ENCODE measurements at places on chromosomes 3 and 15.

GRCh38 chr3:126636436-126636835 is 18.5 kb downstream of the TXNRD3 start:
- no peak for DNase-seq

- peak; percentile 61 for DNase-seq
Measured at GRCh38 chr3:13452490-13453335, 27.4 kb upstream of the HDAC11 start.

DNA sequence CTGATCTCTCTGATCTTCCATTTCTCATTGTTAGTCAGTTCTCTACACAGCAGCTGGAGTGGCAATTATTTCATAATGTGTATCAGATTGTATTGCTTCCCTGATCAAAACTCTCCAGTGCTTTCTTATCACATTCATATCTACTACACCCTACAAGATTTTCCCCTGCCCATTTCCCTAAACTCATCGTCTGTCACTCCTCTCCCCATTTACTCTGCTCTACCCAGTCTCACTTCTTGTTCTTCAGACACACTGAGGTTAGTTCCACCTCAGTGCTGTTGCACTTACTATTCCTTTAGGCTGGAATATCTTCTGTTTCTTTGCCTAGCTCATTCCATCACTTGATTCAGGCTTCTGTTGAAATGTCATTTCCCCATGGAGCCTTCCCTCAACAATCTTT is 197.1 kb downstream of the SATB1 start:
- DNase-seq = no peak

DNA sequence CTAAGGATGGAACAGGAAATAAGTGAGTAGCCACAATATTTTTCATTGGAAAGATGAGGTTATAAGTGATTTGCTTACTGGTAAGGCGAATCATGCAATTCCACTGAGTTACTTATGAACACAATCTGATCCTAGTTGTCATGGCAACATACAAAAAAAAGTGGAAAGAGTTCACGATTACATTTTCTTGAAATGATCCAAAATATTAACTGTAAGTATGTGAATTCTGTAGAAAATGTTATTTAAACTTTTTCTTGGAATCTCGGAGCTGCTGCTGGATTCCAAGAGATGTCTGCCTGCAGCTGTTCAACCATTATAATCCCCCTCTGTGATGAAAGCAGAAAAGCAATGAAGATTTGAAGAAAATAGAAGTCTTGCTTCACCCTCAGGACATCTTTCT is 120.5 kb downstream of the KBTBD8 start:
- no peak for DNase-seq

- DNase-seq = no peak
Measured at GRCh38 chr3:155112661-155113389, 32.7 kb downstream of the MME start.

GRCh38 chr3:154236331-154236730 is 88.0 kb downstream of the DHX36 start:
- DNase-seq = peak; percentile 61

- no peak for DNase-seq
Measured at GRCh38 chr3:74639681-74640080, 25.2 kb upstream of the CNTN3 start.

GRCh38 chr15:51842852-51843737 is 13.6 kb downstream of the TMOD3 start:
- DNase-seq = peak; percentile 37

GRCh38 chr3:152073267-152073666 is 195.5 kb upstream of the MBNL1 start:
- peak; percentile 46 for DNase-seq

- DNase-seq = no peak
Measured at GRCh38 chr3:183394150-183394549, 34.3 kb downstream of the MCF2L2 start.

- peak; percentile 51 for DNase-seq
Measured at GRCh38 chr15:60540002-60540651, 61.2 kb upstream of the ICE2 start.

DNA sequence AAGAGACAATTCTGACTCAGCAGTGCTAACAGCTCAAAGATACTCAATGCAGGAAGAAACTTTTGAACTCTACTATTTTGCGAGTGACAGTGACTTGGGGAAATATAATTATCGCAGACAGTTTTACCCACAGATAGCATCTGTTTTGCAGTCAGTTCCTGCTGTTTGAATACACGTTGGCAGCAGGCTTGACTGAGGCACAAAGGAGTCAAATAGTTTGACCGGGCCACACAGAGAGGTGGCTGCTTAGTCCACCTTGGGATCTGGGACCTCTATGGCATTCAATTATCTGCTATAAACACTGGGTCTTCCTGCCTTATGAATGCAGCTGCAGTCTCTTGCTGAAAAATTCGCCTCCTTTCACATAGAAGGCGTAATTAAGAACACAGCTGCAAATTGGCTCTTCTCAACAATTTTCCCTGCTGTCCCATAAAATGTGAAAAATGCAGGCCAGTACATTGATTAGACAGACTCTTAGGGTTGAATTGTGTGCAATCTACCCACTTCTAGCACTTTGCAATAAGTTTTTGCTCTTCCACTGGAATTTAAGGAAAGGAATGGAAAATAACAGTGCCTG is 56.5 kb downstream of the OTOL1 start:
- no peak for DNase-seq

DNA sequence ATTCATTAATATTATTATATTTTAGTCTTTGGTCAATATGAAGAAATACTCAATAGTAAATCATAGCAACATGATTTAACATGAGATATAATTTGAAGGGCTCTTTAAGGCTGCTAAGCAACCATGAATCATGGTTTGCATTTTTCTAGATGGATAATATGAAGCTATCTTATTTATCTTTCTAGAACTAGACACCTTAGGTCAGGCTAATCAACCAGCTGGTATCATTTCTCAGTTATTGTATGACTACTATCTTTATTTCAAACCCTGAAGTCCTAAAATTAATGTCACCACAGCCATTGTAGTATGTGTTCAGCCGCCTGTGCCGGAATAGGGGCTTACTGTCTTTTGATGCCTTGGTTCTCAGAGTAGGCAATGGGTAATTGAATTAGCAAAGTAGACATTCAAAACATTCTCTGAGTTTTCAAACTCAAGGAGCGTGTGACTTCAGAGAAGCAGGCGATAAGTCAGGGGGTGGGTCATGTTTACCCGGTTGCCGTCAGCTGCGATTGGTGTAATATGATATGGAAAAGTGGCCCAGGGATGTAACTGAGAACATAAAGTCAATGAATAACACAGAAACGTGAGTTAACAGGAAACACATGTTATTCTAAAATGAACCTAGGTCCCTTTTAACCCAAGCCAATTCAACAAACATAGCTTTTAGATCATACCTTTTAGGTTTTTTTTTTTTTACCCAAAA is 93.4 kb upstream of the CTDSPL start:
- peak; percentile 89 for DNase-seq

GRCh38 chr3:177836671-177837070 is 639.4 kb upstream of the TBL1XR1 start:
- DNase-seq = no peak
